DMS153 (cell line): ENCODE measurements at places on chromosomes 7 and 10.

GRCh38 chr10:13589316-13589715 is 2.6 kb downstream of the PRPF18 start:
- DNase-seq = no peak

DNA sequence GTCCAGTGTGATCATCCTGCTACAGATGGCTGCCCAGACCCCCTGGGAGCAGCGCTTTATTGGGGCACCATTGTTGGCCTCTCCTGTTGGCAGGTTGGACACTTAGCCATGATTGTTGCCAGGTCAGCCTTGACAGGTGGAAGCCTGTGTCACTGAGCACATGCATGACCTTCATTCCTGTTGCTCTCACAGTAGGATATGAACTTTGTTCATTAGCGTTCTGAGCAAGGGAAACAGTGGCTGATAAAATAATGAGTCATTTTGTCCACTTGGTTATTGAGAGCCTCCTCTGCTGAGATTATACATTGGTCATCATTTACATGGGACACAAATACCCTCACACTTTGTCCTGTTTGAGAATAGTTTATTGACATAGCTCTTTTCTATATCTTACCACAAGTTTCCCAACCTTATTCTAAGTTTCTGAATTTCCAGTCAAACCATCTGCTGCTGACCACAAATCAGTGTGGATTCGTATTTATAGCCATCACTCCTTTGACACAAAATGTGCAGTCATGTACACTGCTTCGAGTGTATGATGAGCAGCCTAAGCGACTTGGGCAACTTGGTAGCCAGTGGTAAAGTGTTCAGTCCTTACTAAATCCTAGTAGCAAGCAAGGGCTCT is 102.6 kb downstream of the TPST1 start:
- DNase-seq = no peak

GRCh38 chr7:135179321-135179925 is 8.9 kb upstream of the CYREN start:
- no peak for DNase-seq

DNA sequence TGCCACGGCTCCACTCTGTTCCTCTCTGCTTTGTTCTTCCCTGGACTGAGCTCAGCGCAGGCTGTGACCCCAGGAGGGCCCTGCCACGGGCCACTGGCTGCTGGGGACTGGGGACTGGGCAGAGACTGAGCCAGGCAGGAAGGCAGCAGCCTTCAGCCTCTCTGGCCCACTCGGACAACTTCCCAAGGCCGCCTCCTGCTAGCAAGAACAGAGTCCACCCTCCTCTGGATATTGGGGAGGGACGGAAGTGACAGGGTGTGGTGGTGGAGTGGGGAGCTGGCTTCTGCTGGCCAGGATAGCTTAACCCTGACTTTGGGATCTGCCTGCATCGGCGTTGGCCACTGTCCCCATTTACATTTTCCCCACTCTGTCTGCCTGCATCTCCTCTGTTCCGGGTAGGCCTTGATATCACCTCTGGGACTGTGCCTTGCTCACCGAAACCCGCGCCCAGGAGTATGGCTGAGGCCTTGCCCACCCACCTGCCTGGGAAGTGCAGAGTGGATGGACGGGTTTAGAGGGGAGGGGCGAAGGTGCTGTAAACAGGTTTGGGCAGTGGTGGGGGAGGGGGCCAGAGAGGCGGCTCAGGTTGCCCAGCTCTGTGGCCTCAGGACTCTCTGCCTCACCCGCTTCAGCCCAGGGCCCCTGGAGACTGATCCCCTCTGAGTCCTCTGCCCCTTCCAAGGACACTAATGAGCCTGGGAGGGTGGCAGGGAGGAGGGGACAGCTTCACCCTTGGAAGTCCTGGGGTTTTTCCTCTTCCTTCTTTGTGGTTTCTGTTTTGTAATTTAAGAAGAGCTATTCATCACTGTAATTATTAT is 1.2 kb downstream of the CLDN4 start:
- peak; percentile 86 for DNase-seq

GRCh38 chr7:36600314-36600682 is 124.0 kb downstream of the AOAH start:
- peak; percentile 28 for DNase-seq

DNA sequence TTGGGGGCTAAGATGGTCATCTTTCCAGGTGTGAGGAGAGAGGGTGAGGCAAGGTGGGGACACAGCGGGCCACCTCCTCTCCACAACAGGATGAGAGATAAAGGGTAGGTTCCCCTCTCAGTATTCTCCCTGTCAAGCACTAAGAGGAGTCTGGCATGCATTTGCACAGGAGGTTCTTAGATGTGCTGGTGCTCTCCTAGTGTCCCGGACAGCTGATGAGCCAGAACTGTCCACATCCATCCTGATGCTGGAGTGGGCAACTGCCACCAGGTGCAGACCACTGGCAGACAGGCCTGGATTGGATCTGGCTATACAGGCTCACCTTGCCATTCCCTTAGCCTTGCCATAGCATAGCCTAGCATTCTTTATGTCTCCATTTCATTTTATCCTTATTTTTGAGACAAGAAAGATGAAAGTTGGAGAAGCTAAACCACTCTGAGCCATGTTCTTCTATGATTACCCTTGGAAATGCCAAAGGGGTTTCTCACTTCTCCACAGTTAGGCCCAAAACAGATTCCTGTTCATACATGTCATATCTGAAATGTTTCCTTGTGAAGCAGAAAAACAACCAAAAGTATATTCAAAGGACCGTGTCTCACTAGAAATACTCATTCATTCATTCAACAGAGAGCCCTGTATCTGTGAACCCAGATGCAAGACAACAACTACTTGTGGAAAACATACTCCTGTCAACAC is 48.8 kb upstream of the ANTXRL start:
- DNase-seq = no peak

DNA sequence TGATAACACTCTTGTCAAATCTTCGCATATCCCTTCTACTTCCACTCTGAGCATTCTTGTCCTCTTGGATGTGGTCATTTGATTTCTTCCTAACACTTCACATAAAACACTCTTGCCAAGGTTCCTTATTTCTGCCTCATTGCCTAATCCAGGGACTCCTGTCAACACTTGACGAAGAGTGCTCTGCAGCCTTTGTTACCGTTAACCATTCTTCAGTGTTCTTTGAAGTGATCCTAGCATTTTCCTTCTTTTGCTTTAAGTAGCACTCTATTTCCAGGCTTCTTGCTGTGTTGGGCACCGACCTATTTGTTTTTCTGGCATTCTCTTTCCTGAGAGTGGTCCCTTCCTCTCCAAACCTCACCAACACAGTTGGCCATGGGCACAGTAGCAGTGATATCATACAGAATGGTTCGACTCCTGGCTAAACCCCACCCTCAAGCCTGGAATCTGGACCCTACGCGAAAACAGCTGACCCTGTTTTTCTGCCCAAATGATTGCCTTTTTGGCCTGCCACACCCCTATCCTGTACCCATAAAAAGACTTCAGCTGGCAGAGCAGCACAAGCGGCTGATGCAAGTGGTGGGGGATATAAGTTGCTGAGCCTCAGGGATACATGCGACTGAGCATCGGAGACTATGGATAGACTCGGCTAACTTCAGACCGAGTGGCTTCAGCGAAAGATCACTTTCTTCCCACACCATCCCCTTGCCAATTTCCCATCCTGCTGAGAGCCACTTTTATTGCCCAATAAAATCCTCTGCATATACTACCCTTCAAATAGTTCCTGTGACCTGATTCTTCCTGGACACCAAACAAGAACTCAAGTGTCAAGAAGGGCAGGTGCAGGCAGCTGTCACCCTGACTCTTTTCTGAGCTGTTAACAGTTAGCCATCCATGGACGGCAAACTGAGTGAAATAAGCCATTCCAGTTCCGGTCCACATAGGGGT is 820.6 kb downstream of the CCSER2 start:
- DNase-seq = no peak

DNA sequence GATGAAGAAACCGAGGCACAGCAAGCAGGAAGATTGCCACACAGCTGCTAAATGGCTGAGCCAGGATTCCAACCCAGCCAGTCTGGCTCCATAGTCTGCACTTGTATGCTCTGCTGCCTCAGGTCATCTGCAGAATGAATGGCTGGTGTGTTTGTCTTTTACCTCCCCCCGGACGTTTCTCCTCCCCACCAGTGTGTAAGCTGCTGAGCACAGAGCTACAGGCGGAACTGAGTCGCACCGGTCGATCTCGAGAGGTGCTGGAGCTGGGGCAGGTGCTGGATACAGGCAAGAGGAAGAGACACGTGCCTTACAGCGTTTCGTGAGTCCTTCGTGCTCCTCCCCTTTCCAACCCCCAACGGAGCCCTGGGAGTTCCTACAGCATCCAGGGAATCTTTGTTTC is 2.6 kb downstream of the CNPY4 start:
- DNase-seq = peak; percentile 98

DNA sequence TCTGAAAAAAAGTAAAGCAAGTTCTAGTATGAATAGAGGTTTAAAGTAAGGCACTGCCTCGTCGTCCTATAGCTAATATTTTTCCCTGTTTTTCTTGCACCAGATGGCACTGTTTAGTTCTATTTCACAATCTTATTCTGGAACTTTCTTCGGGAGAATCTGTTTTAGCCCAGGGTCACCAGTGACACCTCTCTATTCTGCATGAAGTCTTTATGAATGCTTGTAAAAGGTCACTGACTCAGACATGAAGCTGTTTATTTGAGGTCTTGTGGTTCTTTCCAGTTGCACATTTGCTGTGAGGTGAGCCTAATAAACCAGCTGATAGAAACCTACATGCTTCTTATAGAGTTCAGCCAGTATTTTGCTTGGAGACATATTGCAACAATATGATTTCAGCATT is 444.3 kb downstream of the AUTS2 start:
- no peak for DNase-seq

GRCh38 chr10:67171970-67172369 is 246.1 kb downstream of the LRRTM3 start:
- DNase-seq = no peak

DNA sequence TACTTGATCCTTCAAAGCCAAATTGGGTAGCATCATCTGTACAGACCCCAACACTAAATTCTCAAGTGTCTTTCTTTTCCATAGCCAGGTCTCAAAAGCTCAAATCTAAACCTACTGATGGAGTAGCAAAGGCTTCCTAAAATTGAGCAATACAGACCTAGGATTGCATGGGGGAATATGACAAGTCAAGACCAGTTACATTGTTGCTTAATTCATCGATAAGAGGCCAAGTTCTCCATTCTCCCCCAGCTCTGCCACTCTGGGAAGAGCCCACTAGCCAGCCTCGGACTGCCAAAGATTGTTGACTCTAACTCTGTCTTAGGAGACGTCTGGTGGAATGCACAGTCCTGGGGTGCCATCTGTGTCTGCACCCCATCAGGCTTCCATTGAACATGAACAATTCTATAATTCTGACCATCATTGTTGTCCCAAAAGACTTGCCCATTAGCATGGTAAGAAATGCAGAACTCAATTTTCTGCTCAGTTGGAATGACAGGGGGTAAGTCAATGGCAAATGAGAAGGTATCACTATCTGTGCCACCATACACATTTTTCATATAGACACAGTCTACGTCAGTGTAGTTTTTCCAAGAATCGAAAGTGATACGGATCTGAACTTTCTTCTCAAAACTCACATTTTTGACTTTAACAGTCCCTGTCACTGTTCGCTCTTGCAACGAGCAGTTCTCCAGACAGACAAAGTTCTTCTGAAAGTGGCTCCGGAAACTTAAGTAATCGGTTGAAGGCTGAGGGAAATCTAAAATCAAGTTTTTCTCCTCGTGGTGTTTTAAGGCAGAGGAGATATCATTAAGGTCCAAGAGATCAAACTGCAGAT is 2.9 kb downstream of the PPP1R3C start:
- DNase-seq = no peak

- DNase-seq = no peak
Observed at GRCh38 chr10:128469515-128469914, 343.3 kb upstream of the MKI67 start.

DNA sequence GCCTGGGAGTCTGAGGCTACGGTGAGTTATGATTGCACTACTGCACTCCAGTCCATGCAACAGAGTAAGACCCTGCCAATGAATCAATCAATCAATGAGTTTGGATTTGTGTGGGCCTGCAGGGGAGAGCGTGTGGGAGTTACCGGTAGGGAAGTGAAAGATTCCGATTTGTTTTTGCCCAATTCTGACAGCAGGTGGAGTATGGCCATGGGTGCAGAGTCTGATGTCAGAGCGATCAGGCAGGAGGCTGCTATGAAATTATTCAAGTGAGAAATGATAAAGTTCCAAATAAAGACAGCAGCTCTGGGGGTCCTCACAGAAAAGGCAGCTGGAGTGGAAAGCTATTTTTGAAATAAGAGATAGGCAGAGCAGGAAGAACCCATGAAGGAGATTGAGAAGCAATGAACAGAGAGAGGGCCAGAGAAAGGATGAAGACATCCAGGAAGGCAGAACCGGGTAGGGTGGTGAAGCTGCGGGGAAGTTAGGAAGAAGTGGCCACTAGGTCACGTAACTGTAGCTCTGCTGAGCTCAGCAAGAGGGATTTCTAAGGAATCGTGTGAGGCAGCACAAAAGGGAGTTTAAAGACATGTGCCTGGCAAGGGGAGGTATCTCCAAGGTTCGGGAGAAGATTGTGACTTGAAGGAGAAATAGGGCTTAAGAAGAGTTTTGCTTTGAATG is 93.7 kb upstream of the NMT2 start:
- DNase-seq = no peak

DNA sequence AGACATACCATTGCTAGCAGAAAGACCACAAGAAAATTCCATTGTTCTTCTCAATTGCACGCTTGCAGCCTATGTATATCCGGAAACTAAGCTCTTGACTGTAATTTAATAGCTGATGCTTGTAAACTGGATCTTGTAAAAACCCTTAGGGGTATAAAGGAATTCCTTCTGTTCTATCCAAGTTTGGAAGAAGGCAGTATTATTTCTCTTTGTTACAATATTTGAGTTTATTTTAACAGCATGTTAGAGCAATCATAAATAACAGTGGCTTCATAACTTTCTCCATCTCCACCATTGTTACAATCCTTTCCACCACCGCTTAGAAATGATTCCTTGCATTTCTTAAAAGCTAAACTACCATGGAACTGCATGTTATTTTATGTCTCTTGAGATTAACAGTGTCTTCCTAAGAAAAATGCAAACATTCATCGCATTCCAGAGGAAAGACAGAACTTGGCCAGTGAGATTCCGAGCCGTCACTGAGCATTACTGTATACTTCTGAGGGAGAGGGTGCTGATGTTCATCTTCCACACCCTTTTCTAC is 92.5 kb downstream of the TRIL start:
- DNase-seq = no peak

GRCh38 chr7:66837007-66837406 is 84.0 kb upstream of the TMEM248 start:
- no peak for DNase-seq

GRCh38 chr7:99127636-99128035 is 16.3 kb downstream of the SMURF1 start:
- no peak for DNase-seq

- DNase-seq = no peak
Observed at GRCh38 chr10:92891885-92892690, 43.8 kb downstream of the EXOC6 start.

DNA sequence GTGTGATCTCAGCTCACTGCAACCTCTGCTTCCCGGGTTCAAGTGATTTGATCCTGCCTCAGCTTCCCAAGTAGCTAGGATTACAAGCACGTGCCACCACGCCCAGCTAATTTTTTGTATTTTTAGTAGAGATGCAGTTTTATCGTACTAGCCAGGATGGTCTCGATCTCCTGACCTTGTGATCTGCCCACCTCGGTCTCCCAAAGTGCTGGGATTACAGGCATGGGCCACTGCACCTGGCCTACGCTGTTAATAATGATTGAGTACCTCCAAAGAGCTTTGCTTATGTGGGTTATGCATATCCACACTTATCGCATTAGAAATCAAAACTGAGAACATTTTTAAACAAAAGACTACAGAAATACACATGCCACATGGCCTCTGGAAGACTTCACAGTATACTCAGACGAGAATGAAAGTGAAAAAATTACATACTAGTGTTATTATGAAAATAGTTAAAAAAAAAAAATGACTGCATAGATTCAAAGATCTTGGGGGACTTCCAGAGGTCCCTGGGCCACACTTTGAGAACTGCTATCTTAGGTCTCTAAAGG is 25.4 kb downstream of the RPP38 start:
- DNase-seq = no peak
